ENCODE measurements at places on chromosomes 3 and 15. TPM values are rescaled to one million over a fixed set of nuclear protein-coding genes. Genes with fewer than 3 reads are reported as not detected.

- no peak for DNase-seq
These were observed 299.7 kb upstream of the LMCD1 start for GRCh38 chr3:8201886-8202285.

GRCh38 chr15:68025835-68026424 is 28.2 kb upstream of the PIAS1 start:
- DNase-seq: no peak

DNA sequence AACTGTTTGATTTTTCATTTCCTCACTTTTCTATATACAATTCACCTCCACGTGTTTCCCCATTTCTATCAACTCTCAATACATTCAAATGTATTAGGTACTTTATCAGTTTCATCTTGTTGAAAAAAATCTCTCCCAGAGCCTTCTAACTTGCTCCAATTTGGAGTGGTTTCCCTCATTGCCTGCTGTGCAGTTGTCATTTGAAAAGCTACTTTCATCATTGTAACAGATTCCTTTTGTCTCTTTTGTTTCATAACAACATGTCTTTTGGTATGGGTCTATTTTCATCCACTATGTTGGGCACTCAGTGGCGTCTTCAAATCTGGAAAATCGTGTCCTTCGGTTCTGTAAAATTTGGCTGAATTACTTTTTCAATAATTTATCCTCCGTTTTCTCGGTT is 75.0 kb downstream of the NR2E3 start:
- DNase-seq: no peak

DNA sequence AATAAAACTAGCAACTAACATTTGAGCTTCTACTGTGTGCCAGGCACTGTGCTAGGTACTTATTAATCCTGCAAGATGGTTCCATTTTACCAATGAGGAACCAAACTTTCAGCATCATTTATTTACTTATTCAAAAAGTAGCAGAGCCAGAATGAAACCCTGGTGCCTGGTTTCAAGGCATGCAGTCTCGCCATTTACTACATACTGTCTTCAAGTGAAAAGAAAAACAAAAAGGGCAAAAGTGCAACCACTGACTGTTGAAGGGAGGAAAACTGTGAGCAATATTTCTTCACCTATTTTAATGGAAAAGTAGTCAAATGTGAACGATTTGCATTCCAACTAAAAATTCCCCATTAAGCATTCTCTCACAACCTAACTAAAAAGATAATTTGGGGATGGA is 8.7 kb downstream of the DCUN1D1 start:
- DNase-seq: no peak

GRCh38 chr3:114903213-114903612 is 243.9 kb downstream of the ZBTB20 start:
- DNase-seq: no peak

Gene PEAK1
- total RNA-seq: 58.7 TPM

Gene FAM81A
- 7.3 TPM for total RNA-seq

Gene ITPKA
- 6.3 TPM for total RNA-seq

Gene ADAMTS9
- total RNA-seq: 0.05 TPM

All from Panc1 (cell line).